Stimulated activated CD4-positive, alpha-beta T cell treated with anti-CD3 and anti-CD28 coated beads, Interleukin-12 subunit alpha, Interleukin-12 subunit beta, amount 100 ng/mL, for 4 hours (primary cell): ENCODE measurements at places on chromosomes 5 and 9.

- DNase-seq, result no peak
Measured at GRCh38 chr5:133644000-133644865, 31.9 kb upstream of the FSTL4 start.

GRCh38 chr5:30638899-30639298 lies 554.6 kb upstream of the CDH6 start:
- no peak for DNase-seq

- no peak for DNase-seq
Measured at GRCh38 chr9:136806631-136807201, 1.0 kb upstream of the RABL6 start.

- DNase-seq, result peak; percentile 11
Measured at GRCh38 chr9:99118782-99119466, 14.0 kb downstream of the TGFBR1 start.
